NCI-H460 (cell line): ENCODE measurements at places on chromosomes 3 and 15.

- no peak for DNase-seq
Measured at GRCh38 chr3:49017229-49017970, 980 bp downstream of the DALRD3 start.

GRCh38 chr15:23437673-23438072 is 9.4 kb downstream of the GOLGA6L2 start:
- DNase-seq, result no peak

DNA sequence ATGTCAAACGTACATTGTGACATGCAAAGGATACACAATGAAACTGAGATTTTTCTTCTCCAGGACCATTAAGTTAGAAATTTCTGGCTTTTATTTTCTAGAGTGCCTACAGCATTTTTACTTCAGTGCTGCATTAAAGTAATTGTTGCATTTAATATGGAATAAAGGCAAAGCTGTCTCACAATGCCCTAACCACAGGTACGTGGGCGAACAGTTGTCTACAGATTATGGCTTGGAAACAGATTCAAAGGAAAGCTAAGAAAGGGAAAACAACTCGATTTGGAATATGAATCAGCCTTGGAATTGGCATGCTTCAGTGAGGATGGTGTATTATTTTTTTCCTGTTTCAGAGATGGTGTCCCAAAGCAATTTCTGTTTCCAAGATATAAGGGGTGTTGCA is 79.1 kb upstream of the TUSC7 start:
- no peak for DNase-seq

- no peak for DNase-seq
Measured at GRCh38 chr3:125401402-125401801, 26.3 kb upstream of the ZNF148 start.

- no peak for DNase-seq
Measured at GRCh38 chr15:31801152-31801551, 229.2 kb upstream of the CHRNA7 start.

GRCh38 chr3:116863822-116864589 is 154.4 kb downstream of the TUSC7 start:
- no peak for DNase-seq

DNA sequence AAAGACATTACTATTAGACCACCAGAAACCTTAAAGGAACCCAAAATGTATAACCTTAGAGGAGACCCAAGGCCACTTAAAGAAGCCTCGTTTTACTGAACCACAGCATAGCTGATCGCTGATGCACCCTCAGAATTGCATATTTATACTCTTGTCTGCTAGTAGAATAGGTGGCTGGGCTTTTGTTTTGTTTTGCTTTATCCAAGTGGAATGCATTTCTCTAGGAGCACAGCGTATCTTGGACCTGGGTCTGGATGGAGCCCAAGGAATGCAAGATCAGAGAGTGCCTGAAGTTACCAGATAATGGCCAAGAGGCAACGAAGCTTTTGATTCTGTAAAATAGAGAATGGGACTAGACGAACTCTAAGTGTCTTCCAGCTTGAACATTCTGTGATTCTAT is 129.2 kb upstream of the COL8A1 start:
- no peak for DNase-seq

GRCh38 chr3:49257187-49257586 is 19.8 kb downstream of the C3orf62 start:
- DNase-seq, result no peak

DNA sequence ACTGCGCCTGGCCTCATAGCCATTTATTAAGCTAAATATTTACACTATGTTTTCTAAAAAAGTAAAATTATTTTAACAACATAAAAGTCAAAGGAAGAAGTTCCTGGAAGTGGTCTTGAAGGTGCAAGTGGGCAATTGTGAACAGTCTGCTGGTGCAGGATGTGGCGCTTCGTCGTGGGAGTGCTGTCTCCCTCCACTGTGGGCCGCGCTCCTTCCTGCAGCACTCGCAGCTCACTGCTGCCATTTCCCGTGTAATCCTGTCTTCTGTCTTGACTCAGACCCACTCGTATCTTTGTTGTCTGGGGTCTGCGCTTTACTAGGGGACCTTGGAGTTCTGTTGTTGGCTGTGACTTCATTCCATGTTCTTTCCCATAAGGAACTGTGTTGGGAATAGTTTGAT is 56.3 kb downstream of the APBA2 start:
- DNase-seq, result no peak

DNA sequence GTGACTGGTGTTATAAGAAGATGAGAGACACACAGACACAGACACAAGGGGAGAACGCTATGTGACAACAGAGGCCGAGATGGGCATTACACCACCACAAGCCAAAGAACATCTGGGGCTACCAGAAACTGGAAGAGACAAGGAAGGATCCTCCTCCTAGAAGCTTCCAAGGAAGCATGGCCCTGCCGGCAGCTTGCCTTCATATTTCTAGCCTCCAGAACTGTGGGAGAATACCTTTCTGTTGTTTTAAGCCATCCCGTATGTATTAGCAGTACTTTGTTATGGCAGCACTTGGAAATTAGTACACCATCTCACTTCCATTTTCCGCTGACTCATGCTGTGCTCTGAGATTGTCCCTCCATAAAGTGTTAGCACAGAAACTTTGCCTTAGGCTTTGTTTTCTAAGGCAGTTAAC is 38.7 kb upstream of the CA12 start:
- peak; percentile 38 for DNase-seq

DNA sequence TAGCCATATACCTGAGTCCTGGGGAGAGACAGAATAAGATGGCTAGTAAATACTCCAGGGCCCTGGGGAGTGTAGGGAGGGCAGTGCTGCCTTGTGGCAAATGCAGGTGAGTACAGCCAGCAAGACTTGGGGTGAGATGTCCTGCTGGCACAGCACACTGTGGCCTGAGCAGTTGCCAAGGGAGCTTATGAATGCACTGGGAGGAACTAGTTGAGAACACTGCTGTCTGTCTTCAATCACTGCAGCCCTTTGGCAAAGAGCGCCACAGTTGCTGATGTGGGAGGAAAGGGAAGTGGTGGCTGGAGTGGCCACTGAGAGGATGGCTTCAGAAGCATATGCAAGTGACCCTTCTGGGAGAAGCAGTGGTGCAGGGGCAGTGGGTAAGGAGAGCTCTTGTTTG is 264.6 kb downstream of the RORA start:
- DNase-seq, result no peak

DNA sequence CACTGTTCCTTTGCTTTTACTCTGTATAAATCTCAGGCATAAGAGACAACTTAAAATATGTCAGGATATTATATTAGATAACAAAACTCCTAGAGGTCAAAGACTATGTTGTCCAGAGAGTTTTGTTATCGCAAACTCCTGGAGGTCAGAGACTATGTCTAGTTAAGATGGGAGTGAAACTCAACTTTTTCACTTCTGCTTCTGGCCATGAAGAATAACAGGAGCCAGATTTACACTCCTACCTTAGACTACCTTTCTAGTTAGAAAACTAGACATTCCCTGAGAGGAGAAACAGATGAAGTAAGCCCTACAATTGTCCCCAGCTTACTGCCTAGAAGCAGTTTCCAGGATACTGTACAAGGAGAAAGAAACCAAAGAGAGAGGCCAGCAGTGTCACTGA is 255.4 kb upstream of the UBE2E1 start:
- DNase-seq, result no peak

DNA sequence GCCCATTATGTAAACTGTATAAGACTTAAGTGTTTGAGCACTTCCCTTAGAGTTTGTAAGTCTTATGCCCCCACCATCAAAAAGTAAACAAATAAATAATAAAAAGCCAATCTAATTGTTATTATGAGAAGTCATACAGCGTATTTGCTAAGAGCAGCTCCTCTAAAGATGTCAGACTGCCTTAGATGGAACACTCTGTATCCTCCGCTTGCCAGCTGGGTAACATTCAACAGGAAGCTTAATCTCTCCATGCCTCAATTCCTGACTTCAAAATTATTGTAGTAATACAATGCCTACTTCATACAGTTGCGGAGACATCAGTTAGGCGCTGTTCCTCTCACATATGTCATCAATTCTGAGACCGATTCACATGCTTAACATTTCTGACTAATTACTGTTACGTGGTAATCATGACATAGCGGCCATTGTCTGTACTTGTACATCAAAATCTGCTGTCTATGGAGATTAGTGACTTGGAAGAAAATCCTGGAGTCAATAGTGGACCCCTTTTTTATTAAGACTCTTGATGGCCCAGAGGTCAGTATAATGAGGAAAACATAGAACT is 417.7 kb downstream of the LPP start:
- no peak for DNase-seq

DNA sequence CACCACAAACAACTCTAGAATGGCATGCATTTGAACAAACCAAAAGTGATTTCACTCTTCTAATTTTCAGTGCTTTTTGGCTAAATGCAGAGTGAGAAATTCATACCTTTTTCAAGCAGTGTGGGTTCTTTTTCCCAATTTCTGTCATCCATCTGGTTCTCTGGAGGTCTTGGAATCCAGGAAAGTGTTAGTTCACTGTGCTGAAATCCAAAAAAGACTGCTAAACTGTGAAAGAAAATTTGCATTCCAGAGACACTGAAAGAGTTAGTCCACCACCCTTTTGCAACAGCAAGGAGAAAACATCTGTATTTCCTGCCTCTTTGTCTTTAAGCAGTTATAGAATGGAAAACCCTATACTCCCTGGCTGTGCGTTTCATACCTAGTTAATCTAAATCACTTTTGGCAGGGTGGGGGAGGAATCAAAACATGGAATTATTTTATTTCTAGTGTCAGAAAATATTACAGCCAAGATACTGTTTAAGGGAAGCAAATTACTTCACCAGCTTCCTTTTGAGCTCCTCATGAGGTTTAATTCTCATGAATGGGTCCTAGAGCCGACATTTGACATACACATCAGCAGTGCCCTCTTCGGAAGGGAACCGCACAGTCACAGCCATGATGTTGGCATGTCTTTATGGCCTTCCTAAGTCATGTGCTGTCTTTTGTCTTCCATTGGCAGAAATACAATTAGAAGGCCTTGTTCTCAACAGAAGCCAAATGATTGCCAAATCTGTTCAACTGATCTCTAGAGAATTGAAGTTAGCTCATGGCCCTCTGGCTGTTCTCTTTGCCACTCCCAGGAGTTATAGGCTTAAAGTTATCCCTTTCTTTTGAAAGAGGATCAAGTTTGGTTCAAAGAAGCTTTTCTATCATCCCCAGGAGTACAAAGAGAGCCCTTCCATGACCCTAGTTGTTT is 317.7 kb upstream of the TPRG1 start:
- DNase-seq, result no peak

- no peak for DNase-seq
Measured at GRCh38 chr3:31550452-31551251, 17.9 kb downstream of the STT3B start.

DNA sequence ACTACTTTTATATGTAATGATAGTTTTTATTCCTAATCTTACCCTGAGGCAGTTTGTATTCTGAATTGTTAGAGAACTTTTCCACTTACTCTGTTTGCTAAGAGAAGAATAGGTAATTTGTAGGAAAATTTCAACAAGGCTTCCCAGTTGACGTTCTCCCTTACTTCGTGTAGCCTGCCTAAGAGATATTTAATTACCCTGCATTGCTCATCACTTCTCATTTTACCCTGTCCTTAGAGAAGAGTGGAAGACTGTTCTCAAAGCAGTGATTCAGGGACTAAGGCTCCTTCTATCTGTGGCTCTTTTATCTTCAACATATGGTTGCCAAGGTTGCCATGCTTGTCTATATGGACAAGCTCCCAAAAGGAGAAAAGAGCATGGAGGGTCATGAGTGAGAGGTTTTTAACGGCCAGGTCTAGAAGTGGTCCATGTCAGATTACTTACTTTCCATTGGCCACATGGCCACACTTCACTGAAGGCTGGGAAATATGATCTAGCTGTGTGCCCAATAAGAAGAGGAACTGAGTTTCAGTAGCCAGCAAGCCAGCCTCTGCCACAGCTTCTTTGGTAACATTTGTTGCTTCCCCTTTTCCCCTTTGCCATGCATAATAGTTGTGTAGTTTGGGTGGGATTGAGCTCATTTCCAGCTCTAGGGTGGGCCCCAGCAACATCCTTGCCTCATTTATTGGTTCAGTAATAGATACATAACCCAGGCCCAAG is 22.1 kb downstream of the PDE8A start:
- no peak for DNase-seq

- DNase-seq, result no peak
Measured at GRCh38 chr3:131704098-131704497, 201.3 kb upstream of the MRPL3 start.

DNA sequence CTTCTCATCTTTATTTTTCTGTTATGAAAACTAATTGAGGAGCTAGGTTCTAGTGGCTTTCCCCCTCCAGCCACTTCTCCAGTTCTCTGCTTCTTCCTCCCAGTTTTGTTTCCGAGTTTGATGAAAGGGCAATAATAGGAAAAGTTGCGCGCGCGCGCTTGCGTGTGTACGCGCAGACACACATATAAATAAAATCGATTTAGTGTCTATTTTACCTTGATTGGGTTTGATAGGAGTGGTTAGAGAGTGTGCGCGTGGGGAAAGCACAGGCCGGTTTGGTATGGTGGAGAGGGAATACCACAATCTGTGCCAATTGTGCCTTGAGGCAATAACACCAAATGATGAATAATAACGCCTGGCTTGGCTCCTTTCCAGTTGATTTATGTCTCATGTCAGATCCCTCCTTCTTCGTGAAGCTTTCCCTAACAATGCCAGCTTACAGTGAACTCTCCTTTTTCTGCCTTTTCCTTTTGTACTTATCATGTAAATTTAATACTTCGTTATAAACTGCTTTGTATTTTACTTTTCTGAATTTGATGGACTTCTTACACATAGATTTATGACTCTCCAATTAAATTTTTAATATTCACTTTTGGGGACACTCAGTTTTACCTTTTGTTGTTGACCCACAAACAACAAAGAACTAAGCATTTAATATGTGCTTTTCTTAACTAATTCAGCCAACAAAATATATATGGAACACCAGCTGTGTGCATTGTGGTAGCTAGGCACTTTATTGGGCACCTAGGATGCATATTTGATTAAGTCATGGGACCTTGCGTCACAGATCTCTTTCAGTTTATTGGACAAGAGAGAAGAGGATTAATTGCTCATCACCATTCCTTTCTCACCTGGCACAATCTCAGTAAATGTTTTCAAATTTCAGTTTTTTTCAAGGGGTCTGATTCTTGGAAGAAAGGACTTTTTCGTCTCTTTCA is 1.7 kb downstream of the TIPARP start:
- DNase-seq, result peak; percentile 75

DNA sequence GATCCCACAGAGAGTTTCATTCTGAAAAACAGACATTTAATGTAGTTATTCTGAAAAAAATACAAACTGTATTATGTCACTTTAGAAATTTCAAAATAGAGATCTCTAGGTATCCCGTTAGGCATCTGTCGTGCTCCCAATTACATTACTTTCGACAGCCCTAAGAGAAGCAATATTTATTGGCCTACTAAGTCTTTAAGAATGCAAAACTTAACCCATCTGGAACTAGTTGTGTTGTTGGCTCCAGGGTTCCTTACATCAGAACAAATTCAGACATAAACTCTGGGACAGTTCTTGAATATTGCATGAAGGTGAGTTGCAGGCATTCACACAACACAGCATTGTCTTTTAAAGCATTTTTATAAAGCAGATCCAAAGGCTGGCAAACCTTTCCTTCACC is 498.4 kb downstream of the FHIT start:
- no peak for DNase-seq

DNA sequence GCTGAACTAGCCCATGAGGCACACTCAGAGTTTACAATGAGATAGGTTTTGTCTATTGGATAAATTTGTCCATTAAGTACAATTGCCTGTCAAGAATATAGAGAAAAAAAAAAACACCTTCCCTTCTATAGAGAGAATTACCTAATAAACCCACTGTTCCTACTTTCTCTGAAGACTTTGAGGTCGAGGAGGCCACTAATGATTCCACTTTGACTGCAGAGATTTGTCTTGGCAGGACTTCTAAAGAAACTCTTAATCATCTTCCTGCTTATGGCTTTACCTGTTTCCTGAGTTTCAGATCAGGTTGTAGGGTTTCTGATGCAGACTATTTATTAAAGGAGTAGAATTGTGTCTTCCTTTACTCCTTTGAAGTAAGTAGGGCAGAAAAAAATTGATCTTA is 342.4 kb upstream of the KCNMB2 start:
- DNase-seq, result no peak
